Memory B cell (primary cell): ENCODE measurements at places on chromosomes 6 and 20.

DNA sequence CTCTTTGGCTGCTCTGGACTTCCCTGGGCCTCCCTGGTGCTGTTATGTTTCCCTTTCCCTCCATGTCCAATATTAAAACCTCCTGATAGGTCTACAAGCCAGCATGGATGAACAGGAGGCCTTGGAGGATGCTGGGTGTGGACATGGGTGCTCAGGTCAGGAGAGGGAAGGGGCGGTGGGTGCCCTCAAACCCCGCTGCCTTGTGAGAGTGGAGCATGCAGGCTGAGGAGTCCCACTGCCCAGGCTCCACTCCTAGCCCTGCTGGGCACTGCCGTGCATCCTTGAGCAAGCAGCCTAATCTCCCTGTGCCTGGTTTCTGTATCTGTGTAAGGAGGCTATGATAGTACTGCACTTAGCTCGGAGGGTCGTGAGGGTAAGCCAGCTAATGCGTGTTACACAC is 18.4 kb upstream of the CCDC167 start:
- no peak overlapping the region for H3K4me3 ChIP-seq
- peak overlapping the region; percentile 92 for H3K27ac ChIP-seq
- no peaks in the 10 kb centered on the region for H3K36me3 ChIP-seq
- peaks cover 5% of the 10 kb centered on the region for H3K27me3 ChIP-seq

- H3K36me3 ChIP-seq: no peaks in the 10 kb centered on the region
- no peak overlapping the region for H3K4me3 ChIP-seq
- H3K4me1 ChIP-seq: no peaks in the 10 kb centered on the region
- no peak for DNase-seq
- no peak overlapping the region for H3K27ac ChIP-seq
Measured at GRCh38 chr20:59455402-59456341, 148.7 kb upstream of the PHACTR3 start.

GRCh38 chr6:26623339-26623859 is 26.6 kb downstream of the ABT1 start:
- H3K27me3 ChIP-seq: no peaks in the 10 kb centered on the region
- no peaks in the 10 kb centered on the region for H3K4me1 ChIP-seq
- no peak for DNase-seq
- H3K27ac ChIP-seq: no peak overlapping the region
- H3K4me3 ChIP-seq: no peak overlapping the region

GRCh38 chr20:45352729-45353128 is 4.5 kb upstream of the SDC4 start:
- no peak for DNase-seq
- no peaks in the 10 kb centered on the region for H3K36me3 ChIP-seq
- H3K4me1 ChIP-seq: peaks cover 3% of the 10 kb centered on the region
- no peak overlapping the region for H3K4me3 ChIP-seq

- peak; percentile 57 for DNase-seq
- H3K4me1 ChIP-seq: peaks cover 18% of the 10 kb centered on the region
- H3K27ac ChIP-seq: peak within 1 kb of the TSS; percentile 97
Measured at GRCh38 chr6:158649289-158650143, at the start of gene SYTL3. Gene SYTL3 (plus strand): TSS chr6:158650054. CDS start chr6:158663269, 13,215 bp downstream.

- no peaks in the 10 kb centered on the region for H3K36me3 ChIP-seq
- no peak for DNase-seq
- no peak overlapping the region for H3K27ac ChIP-seq
- H3K4me3 ChIP-seq: no peak overlapping the region
- H3K4me1 ChIP-seq: no peaks in the 10 kb centered on the region
Measured at GRCh38 chr6:82374516-82374915, 10.9 kb downstream of the TPBG start.

DNA sequence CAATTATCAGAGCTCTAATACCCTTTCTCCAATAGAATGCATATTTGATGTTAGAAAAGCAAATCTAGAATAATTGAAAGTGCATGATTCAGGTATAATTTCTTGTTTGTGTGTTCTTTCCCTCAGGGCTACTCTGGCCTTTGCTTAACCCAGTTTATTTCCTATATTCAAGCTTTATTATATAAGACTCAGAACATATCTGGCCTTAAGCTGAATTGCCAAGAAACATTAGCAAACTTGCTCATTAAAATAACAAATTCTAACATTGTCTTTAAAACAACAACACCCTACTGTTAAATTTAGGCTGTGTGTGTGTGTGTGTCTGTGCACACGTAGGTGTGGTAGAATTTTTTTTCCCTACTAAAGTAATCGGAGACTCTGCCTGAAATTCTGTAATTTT is 426.5 kb downstream of the UTRN start:
- H3K4me3 ChIP-seq: no peak overlapping the region
- peaks cover 10% of the 10 kb centered on the region for H3K4me1 ChIP-seq
- no peaks in the 10 kb centered on the region for H3K27me3 ChIP-seq

DNA sequence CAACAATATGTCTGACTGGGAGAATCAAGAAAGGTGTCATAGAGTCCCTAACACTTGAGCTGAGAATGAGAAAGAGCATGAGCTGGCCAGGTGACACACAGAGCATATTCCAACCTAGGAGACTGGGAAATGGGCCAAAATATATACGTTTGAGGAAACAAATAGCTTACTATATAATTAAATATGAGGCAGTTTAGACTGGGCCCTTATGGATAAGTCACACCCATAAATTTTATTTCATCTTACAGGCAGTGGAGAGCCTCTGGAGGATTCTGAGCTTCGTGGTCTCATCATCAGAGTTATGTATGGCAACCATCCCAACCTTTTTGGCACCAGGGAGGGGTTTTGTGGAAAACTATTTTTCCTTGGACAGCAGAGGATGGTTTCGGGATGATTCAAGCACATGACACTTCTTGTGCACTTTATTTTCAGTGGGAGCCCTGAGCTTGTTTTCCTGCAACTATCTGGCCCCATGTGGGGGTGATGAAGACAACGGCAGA is 12.9 kb upstream of the NQO2 start:
- peaks cover 15% of the 10 kb centered on the region for H3K4me1 ChIP-seq
- H3K27ac ChIP-seq: no peak overlapping the region
- H3K4me3 ChIP-seq: no peak overlapping the region
- H3K27me3 ChIP-seq: peaks cover 4% of the 10 kb centered on the region

DNA sequence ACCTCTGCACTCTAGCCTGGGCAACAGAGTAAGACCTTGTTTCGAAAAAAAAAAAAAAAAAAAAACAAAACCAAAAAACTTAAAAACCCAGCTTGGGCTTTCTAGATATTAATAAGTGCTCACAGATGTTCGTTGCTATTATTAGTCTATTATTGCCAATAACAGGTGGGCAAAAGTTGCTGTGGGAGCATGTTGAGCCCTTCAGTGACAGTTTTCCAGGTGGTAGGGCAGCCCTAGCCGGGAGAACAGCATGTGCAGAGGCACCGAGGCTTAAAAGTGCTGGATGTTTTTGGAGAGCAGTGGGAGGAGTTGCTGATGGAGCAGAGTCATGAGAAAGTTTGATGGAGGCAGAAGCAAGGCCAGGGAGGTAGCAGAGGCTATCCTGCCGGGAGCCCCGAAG is 4.4 kb downstream of the PPP1R16B start:
- DNase-seq: no peak
- peak overlapping the region; percentile 52 for H3K4me3 ChIP-seq
- H3K27me3 ChIP-seq: no peaks in the 10 kb centered on the region
- peaks cover 16% of the 10 kb centered on the region for H3K36me3 ChIP-seq

GRCh38 chr6:45447716-45448115 is 70.0 kb upstream of the SUPT3H start:
- no peak for DNase-seq
- H3K27ac ChIP-seq: no peak overlapping the region
- no peaks in the 10 kb centered on the region for H3K36me3 ChIP-seq
- H3K27me3 ChIP-seq: peaks cover 3% of the 10 kb centered on the region
- H3K4me3 ChIP-seq: no peak overlapping the region

GRCh38 chr6:4550227-4550597 is 226.0 kb upstream of the CDYL start:
- H3K27me3 ChIP-seq: peaks cover 17% of the 10 kb centered on the region
- no peak overlapping the region for H3K27ac ChIP-seq

GRCh38 chr6:143112837-143113236 is 52.1 kb downstream of the AIG1 start:
- no peaks in the 10 kb centered on the region for H3K27me3 ChIP-seq
- H3K36me3 ChIP-seq: peaks cover 16% of the 10 kb centered on the region
- H3K4me3 ChIP-seq: no peak overlapping the region
- H3K4me1 ChIP-seq: peaks cover 12% of the 10 kb centered on the region
- DNase-seq: no peak

GRCh38 chr20:57383447-57384347 is 7.5 kb upstream of the RBM38 start:
- no peaks in the 10 kb centered on the region for H3K27me3 ChIP-seq
- H3K36me3 ChIP-seq: peaks cover 5% of the 10 kb centered on the region
- H3K4me3 ChIP-seq: no peak overlapping the region
- no peaks in the 10 kb centered on the region for H3K4me1 ChIP-seq
- DNase-seq: no peak

DNA sequence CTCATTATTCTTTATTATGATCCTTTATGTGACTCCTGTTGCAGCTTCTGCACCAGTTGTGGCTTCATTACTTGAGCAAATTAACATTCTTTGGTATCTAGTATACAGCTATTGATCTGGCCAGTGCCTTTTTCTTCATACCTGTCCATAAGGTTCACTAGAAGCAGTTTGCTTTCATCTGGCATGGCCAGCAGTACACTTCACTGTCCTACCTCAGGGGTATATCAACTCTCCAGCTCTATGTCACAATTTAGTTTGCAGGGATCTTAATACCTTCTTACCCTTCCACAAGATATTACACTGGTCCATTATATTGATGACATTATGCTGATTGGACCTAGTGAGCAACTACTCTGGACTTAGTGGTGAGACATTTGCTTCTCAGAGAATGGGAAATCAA is 46.6 kb downstream of the VTA1 start:
- DNase-seq: no peak
- no peaks in the 10 kb centered on the region for H3K27me3 ChIP-seq
- H3K4me1 ChIP-seq: peaks cover 12% of the 10 kb centered on the region
- H3K4me3 ChIP-seq: no peak overlapping the region

DNA sequence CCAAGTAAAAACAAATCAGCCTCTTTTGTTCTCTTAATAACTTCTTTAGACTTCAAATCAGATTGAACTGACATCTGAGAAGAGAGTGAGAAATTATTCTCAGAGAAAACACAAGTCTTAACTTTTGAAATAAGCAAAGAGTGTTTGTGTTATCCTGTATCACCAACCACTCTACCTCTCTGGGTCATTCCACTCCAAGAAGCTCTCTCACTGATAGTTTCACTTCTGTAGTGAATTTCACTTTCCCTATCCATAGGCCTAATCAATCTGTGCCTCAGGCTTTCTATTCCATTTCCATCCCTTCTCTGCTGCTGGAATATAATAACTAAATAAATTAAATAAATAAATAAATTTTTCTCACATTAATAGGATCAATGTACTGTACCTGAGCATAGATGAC is 235.0 kb downstream of the HTR1B start:
- H3K4me3 ChIP-seq: no peak overlapping the region
- no peak overlapping the region for H3K27ac ChIP-seq
- H3K4me1 ChIP-seq: no peaks in the 10 kb centered on the region

DNA sequence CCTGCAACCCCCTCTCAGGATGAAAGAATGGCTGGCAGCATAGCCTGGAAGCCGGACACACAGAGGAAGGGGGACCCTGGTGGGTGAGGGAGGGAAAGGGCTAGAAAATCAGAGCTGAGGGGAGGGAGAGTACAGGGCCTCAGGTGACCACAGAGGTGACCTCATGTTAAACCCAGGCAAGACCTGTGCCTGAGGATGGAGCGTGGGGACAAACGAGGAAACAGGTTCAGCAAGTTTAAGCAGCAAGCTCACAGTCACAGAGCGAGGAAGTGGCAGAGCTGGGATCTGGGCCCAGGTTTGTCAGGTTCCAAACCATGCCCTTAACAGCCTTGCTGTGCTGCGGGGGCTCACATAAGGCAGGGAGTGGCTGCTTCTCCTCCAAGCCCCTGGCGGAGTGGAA is 4.0 kb upstream of the BPI start:
- H3K4me3 ChIP-seq: no peak overlapping the region
- no peak overlapping the region for H3K27ac ChIP-seq
- H3K4me1 ChIP-seq: peaks cover 4% of the 10 kb centered on the region
- peaks cover 20% of the 10 kb centered on the region for H3K27me3 ChIP-seq
- no peak for DNase-seq

- DNase-seq: no peak
- no peaks in the 10 kb centered on the region for H3K4me1 ChIP-seq
- no peak overlapping the region for H3K27ac ChIP-seq
- H3K36me3 ChIP-seq: no peaks in the 10 kb centered on the region
- H3K4me3 ChIP-seq: no peak overlapping the region
Measured at GRCh38 chr6:148192310-148192709, 150.3 kb upstream of the SASH1 start.

DNA sequence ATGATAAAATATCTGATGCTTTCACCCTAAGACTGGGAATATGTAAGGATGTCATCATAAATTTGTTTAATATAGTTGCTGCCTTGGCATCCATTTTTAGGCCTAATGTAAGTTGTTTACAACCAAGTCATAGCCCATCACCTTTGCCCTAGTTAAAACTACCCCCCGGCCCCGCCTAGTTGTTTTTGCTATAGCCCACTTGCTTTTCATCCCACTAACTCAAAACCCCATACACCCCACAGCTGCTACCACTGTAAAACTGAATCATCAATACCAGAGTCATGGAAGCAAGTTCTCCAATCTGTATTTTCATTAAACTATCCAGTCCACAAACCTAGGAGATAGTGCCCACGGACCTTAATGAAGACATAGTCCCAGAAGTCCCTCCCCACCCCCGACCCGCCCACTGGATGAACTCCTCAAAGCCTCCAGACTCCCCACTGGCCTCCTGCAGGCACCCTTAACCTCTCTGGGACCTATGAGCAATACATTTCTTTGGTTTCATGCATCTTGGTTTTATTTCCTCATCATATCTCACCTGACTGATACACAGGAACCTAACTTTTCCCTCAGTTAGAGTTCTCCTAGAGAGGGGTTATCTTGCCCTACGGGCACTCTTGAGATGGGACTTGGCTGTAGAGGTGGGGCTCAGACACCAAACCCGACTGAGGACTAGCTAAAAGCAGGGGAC is 12.5 kb upstream of the ZDHHC14 start:
- H3K4me1 ChIP-seq: peaks cover 14% of the 10 kb centered on the region
- H3K27me3 ChIP-seq: peaks cover 11% of the 10 kb centered on the region
- peak overlapping the region; percentile 5 for H3K4me3 ChIP-seq
- no peaks in the 10 kb centered on the region for H3K36me3 ChIP-seq
- no peak overlapping the region for H3K27ac ChIP-seq

DNA sequence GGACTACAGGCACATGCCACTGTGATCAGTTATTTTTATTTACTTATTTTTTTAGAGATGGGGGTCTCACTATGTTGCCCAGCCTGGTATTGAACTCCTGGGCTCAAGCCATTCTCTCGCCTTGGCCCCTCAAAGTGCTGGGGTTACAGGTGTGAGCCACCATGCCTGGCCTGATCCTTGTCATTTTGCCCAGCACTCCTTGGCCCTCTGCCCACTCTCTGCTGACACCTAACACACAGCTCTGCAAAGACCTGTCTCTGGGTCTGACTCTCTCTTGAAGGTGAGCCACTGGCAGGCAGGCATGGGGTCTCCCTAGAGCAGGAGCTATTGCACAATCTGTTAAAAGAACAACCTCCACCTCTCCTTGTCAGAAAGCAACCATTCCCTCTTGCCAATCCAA is 155.6 kb downstream of the ZFP64 start:
- no peaks in the 10 kb centered on the region for H3K36me3 ChIP-seq
- H3K4me1 ChIP-seq: no peaks in the 10 kb centered on the region
- H3K4me3 ChIP-seq: no peak overlapping the region
- no peak for DNase-seq
- no peaks in the 10 kb centered on the region for H3K27me3 ChIP-seq

- H3K27ac ChIP-seq: no peak overlapping the region
- no peak for DNase-seq
- H3K4me1 ChIP-seq: peaks cover 15% of the 10 kb centered on the region
- no peaks in the 10 kb centered on the region for H3K36me3 ChIP-seq
- peaks cover 4% of the 10 kb centered on the region for H3K27me3 ChIP-seq
- H3K4me3 ChIP-seq: no peak overlapping the region
Measured at GRCh38 chr6:87807475-87807874, 105.4 kb upstream of the AKIRIN2 start.
